ENCODE measurements at places on chromosomes 11 and 22. TPM values are rescaled to one million over a fixed set of nuclear protein-coding genes. Genes with fewer than 3 reads are reported as not detected.

TPBGL gene
- not detected for total RNA-seq

ENTHD1 gene
- total RNA-seq = not detected

NXPE2 gene
- total RNA-seq = 0.94 TPM

SCN2B gene
- total RNA-seq = 3.4 TPM

APOL5 gene
- total RNA-seq = not detected

CCDC117 gene
- 20.3 TPM for total RNA-seq

SLC16A8 gene
- 1.3 TPM for total RNA-seq

MMP27 gene
- total RNA-seq = not detected

NOX4 gene
- total RNA-seq = 9.4 TPM

Measured in parietal lobe (tissue), 2 donors.